Gastrocnemius medialis (tissue), 4 donors: ENCODE measurements at places on chromosomes 11 and 22. TPM values are rescaled to one million over a fixed set of nuclear protein-coding genes. Genes with fewer than 3 reads are reported as not detected.

GRCh38 chr11:121429556-121429955 is 22.6 kb upstream of the SORL1 start:
- no peaks in the 10 kb centered on the region for H3K27me3 ChIP-seq
- no peaks in the 10 kb centered on the region for H3K36me3 ChIP-seq
- no peak overlapping the region for H3K4me3 ChIP-seq
- no peaks in the 10 kb centered on the region for H3K4me1 ChIP-seq
- DNase-seq, result no peak

- H3K27ac ChIP-seq, result no peak overlapping the region
Observed at GRCh38 chr11:134469627-134470026, 57.6 kb upstream of the B3GAT1 start.

Gene MPZL3
- 0.10 TPM for total RNA-seq

- peaks cover 51% of the 10 kb centered on the region for H3K4me1 ChIP-seq
- H3K27ac ChIP-seq, result no peak overlapping the region
- no peaks in the 10 kb centered on the region for H3K27me3 ChIP-seq
- no peaks in the 10 kb centered on the region for H3K36me3 ChIP-seq
- no peak for DNase-seq
Observed at GRCh38 chr22:40453671-40454070, 83.3 kb downstream of the SGSM3 start.

DNA sequence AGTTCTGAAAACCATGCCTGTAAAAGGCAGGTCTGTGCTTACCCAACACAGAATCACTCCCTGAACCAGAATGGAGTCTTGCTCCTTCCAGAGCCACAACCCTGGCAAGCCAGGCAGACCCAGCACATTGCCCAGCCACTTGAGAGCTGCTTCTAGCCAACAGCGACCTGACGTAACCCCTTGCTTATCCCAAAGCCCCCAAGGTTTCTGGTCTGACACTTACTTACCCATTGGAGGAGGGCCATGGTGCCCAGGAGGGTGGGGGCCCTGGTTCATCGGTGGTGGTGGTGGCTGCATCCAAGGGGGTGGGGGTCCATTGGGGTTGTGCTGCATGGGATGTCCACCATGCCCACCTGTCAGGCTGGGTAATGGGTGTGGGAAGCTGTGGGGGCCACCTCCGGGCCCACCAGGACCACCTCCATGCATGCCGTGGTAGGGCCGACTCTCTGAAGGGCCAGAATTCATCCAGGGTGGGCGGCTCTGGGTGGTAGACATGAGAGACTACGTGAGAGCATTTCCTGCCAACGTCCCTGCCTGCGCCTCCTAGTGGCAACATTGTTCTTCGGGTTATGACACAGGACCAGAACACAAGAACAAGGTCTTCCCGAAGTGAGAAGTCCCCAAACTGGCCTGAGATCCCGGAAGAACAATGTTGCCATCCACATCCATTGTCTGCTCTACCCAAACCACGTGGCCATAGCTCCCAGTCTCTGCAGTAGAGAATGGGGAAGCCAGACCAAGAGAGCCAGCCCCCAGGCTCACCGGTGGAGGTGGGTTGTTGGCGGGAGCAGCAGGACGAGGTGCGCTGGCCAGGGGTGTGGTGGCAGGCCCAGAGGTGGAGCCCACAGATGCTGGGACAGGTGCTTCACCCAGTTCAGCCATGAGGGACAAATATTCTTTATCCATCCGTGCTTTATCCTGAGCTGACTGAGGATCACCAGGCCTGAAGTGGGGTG is 7.8 kb upstream of the PYGM start:
- H3K4me1 ChIP-seq, result peaks cover 55% of the 10 kb centered on the region
- no peak overlapping the region for H3K4me3 ChIP-seq
- DNase-seq, result peak; percentile 73
- peak overlapping the region; percentile 99 for H3K27ac ChIP-seq
- H3K36me3 ChIP-seq, result peaks cover 89% of the 10 kb centered on the region

GRCh38 chr11:128946648-128947047 is 4.0 kb upstream of the TP53AIP1 start:
- H3K4me3 ChIP-seq, result no peak overlapping the region
- H3K27ac ChIP-seq, result no peak overlapping the region
- DNase-seq, result no peak
- no peaks in the 10 kb centered on the region for H3K27me3 ChIP-seq
- no peaks in the 10 kb centered on the region for H3K4me1 ChIP-seq
